ENCODE measurements at places on chromosomes 5 and 9.

DNA sequence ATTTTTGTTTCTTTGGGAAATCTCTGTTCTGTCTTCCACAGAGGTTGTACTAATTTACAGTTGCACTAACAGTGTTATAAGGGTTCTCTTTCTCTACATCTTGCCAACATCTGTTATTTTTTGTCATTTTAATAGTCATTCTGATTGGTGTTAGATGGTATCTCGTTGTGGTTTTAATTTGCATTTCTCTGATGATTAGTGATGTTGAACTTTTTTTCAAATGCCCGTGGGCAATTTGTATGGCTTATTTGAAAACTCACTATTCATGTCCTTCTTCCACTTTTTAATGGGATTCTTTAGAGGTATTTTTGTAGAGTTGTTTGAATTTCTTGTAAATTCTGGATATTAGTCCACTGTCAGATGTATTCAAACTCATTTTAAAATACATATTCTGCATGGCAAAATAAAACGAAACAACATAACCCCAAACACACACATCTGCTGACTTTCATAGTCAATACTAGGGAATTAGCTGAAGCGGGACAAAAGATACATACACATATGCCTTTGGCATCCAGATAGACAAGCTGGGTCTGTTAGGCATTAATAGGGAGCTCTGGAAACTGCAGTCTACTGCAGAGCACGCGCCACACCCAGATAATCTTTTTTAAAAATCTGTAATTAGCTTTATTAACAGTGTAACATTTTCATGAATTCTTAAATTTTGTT, 5.8 kb upstream of the SPATA31C2 start:
- DNase-seq, result no peak

DNA sequence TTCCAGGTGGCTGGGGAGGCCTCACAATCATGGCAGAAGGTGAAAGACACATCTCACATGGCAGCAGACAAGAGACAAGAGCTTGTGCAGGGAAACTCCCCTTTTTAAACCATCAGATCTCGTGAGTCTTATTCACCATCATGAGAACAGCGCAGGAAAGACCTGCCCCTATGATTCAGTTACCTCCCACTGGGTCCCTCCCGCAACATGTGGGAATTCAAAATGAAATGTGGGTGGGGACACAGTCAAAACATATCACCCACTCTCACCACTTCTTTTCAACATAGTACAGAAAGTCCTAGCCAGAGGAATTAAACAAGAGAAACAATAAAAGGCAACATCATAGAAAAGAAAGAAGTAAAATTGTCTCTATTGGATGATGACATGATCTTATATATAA, 223.4 kb upstream of the SLC24A2 start:
- DNase-seq, result no peak

DNA sequence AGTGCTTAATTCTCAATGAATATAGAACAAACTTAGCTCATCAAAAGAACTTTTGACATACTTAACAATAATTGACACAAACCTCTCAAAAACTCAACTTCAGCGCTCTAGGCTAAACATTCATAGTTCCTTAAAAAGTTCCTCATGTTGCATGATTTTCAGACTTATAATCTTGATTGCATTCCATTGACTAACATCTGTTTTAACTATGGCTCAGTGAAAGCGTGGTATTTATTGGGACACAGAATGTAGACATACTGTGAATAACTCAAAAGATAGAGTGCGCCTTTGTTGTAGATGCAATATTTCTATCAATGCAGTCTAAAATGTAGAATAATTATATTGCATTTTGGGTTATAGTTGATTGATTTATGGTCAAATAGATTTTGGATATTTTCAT, 227.1 kb upstream of the HAPLN1 start:
- DNase-seq, result no peak

DNA sequence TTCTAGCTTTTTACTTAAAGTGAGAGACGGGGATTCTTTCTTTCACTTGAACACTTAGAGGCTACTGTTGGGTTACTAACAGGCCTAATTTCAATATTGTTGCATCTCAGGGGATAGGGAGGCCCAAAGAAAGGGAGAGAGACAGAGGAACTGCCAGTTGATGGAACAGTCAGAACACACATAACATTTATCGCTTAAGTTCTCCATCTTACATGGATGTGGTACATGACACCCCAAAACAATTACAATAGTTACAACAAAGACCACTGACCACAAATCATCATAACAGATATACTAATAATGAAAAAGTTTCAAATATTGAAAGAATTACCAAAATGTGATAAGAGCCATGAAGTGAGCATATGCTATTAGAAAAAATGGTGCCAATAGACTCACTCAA, 4.3 kb upstream of the RIC1 start:
- DNase-seq, result no peak

- peak; percentile 55 for DNase-seq
These were observed 234.3 kb downstream of the CHSY3 start for GRCh38 chr5:130138406-130139045.

All from NCI-H2171 treated with DMSO at 0.1 percent for 48 hours (cell line).